ENCODE measurements at places on chromosomes 6 and 20.

- no peak for DNase-seq
Measured at GRCh38 chr6:79801362-79801761, 146.0 kb downstream of the ELOVL4 start.

GRCh38 chr6:72864799-72865198 lies 242.9 kb downstream of the KCNQ5 start:
- DNase-seq = no peak

GRCh38 chr20:24840121-24840713 lies 108.9 kb upstream of the CST7 start:
- DNase-seq = no peak

DNA sequence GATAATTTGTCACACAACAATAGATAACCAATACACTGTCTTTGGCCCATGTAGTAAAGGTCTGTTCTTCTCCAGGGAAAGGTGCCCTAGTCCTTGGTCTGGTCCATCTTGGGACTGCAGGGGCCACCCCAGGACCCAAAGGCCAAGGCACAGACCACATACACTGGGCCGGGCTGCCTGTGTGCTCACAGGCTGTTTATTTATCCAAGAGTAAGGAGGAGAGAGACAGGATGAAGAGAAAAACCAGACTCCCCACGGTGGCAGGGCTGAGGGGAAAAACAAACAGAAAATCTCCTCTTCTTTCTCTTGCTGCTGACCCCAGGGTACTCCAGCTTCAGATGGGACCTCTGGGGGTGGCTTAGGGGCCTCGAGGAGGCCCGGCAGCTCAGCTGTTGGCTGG lies 6.5 kb upstream of the CDK5RAP1 start:
- DNase-seq = no peak

DNA sequence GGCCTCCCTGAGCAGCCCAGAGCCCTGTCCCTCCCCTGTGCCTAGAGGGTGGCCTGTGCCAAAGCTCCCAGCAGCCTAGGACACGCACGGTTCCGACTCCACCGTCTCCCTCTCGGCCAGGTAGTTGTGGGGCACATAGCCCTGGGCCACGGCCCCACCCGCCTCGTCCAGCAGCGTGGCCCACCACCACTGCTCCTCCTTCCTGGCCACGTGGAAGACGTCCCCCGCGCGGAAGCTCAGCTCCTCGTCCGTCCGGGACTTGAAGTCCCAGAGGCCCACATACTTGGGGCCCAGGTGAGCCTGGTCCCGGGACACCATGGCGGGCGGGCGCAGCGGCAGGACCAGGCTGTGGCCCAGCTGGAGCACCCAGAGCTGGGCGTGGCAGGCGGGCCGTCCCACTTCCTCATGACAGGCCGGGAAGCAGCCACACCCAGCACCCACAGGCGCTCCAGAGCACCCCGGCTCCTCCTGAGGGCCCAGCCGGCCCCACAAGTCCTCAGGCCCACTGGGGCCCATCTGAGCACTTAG lies at the start of gene PTK6:
PTK6 (minus strand) TSS at position 380 of the 528 bp plus-strand sequence; CDS start at position 318, 62 bp downstream.
- no peak for DNase-seq

All from NCI-H1436 treated with DMSO at 0.1 percent for 48 hours (cell line).